Mammary epithelial cell (primary cell): ENCODE measurements at places on chromosomes 11 and 22. TPM values are rescaled to one million over a fixed set of nuclear protein-coding genes. Genes with fewer than 3 reads are reported as not detected.

The OR51B2 gene
- not detected for polyA plus RNA-seq

The MUC5B gene
- not detected for polyA plus RNA-seq

The APOL3 gene
- polyA plus RNA-seq = 2.2 TPM

The KDM4E gene
- not detected for polyA plus RNA-seq

The OR56B1 gene
- polyA plus RNA-seq = not detected

The ZNF280B gene
- polyA plus RNA-seq = 0.14 TPM

The CARD18 gene
- 3.4 TPM for polyA plus RNA-seq

The PRMT3 gene
- 13.7 TPM for polyA plus RNA-seq

The RIMBP3C gene
- polyA plus RNA-seq = 0.03 TPM

The OOSP4B gene
- not detected for polyA plus RNA-seq

The IL10RA gene
- polyA plus RNA-seq = 0.19 TPM

The YPEL1 gene
- 0.02 TPM for polyA plus RNA-seq

The UPK3A gene
- polyA plus RNA-seq = not detected

The PDGFD gene
- 0.09 TPM for polyA plus RNA-seq

The MOV10L1 gene
- not detected for polyA plus RNA-seq

The CTSW gene
- polyA plus RNA-seq = 0.11 TPM

The ENDOD1 gene
- 37.2 TPM for polyA plus RNA-seq

The IFITM10 gene
- 8.2 TPM for polyA plus RNA-seq

The ADM2 gene
- polyA plus RNA-seq = 1.7 TPM

The PHRF1 gene
- polyA plus RNA-seq = 15.6 TPM

The SNX32 gene
- 0.15 TPM for polyA plus RNA-seq

The DGCR6 gene
- polyA plus RNA-seq = 1.1 TPM

The YAP1 gene
- 124 TPM for polyA plus RNA-seq

The BIRC3 gene
- 1.00 TPM for polyA plus RNA-seq

The TREH gene
- polyA plus RNA-seq = not detected

The C22orf23 gene
- polyA plus RNA-seq = 0.06 TPM

The C11orf21 gene
- not detected for polyA plus RNA-seq

The WBP2NL gene
- polyA plus RNA-seq = not detected

The FAM83F gene
- polyA plus RNA-seq = 24.7 TPM

The LSP1 gene
- not detected for polyA plus RNA-seq

The MMP27 gene
- not detected for polyA plus RNA-seq

The OR51I1 gene
- polyA plus RNA-seq = not detected

The STK33 gene
- polyA plus RNA-seq = 0.29 TPM

The SLC17A6 gene
- polyA plus RNA-seq = not detected

The HTR3A gene
- not detected for polyA plus RNA-seq

The OR4C5 gene
- polyA plus RNA-seq = not detected

The NXPE2 gene
- 0.05 TPM for polyA plus RNA-seq

The MFRP gene
- polyA plus RNA-seq = not detected

The BTBD18 gene
- polyA plus RNA-seq = not detected

The KDM4D gene
- 1.3 TPM for polyA plus RNA-seq

The CSRP3 gene
- not detected for polyA plus RNA-seq

The KLHL22 gene
- polyA plus RNA-seq = 10.5 TPM
